ENCODE measurements at places on chromosomes 6 and 20.

DNA sequence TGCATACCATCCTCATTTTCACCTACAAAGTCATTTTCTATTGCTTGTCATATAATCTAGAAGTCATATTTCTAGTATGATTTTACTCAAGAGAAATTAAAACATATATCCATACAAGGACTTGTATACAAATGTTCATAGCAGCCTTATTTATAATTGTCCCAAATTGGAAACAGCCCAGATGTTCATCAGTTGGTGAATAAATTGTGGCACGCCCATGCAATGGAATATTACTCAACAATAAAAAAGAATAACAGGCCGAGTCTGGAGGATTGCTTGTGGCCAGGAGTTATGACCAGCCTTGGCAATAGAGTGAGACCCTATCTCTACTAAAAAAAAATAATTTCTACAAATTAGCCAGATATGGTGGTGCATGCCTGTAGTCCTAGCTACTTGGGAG, 28.8 kb downstream of the C6orf163 start:
- DNase-seq, result no peak

GRCh38 chr6:90890683-90891330, 303.9 kb upstream of the MAP3K7 start:
- no peak for DNase-seq

- no peak for DNase-seq
These were observed 873.6 kb upstream of the GJE1 start for GRCh38 chr6:141259091-141259490.

DNA sequence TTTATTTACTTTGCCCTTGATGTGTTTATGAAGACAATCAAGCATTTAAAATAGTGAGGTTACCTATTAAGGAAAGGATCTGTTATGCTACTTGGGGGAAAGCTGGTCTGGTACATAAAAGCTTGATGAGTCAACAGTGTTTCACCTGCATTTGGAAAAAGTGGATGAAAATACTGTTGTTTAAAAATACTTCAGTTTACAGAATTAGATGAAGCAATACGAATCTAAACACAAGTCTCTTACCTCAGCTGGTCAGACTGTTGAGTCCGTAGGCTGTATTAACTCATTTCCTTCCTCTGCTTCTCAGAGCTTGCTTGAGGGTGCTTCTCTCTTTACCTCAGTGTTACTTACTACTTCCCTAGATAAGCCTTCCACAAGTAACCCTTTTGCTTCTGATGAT, 36.1 kb downstream of the NKX2-4 start:
- DNase-seq, result no peak

GRCh38 chr6:154632119-154632518, 101.1 kb upstream of the SCAF8 start:
- DNase-seq, result no peak

DNA sequence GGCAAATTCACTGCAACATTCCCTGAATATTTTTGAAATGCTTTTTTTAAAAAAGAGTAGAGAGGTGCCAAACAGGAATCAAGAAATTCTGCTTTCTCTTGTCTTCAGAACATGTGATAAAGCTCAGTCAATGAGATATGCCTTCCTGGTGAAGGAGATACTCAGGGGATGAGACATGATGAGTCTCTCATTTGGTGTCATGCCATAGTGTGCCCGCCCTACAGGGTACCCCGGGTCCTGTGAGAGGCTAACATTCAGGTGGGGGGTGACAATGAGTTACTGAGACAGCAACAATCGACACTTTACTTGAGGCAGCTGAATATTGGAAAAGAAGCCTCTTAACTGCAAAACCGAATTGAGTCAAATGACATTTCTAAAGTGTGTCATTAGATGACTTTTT, 6.7 kb downstream of the CCR6 start:
- no peak for DNase-seq

DNA sequence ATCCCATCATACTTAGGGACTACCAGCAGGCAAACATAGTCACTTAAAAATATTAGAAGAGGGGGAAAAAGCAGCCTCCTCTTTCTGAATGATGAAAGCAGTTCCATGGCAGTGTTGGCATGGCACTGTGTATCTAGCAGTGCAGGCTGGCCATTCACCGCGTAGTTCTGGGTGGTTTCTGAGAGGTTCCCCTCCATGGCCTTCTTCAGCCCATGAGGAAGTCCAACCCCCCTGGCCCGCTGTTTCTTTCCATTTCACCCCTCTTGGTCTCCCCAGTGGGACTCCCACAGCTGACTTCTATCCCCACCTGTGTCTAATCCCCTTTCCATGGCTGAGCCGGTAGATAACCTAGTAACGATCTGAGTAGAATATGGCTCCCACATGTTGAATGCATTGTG, 17.0 kb downstream of the PPARD start:
- no peak for DNase-seq
